ENCODE measurements at places on chromosomes 13 and 19.

GRCh38 chr13:35791184-35791851, 314.8 kb upstream of the MAB21L1 start:
- DNase-seq = no peak

GRCh38 chr13:68234274-68234673, 1004.1 kb upstream of the PCDH9 start:
- DNase-seq = no peak

GRCh38 chr19:1907563-1908363, 2.6 kb downstream of the ADAT3 start:
- DNase-seq = no peak

GRCh38 chr19:56595548-56595899, 422 bp downstream of the ZNF71 start:
- DNase-seq = no peak

DNA sequence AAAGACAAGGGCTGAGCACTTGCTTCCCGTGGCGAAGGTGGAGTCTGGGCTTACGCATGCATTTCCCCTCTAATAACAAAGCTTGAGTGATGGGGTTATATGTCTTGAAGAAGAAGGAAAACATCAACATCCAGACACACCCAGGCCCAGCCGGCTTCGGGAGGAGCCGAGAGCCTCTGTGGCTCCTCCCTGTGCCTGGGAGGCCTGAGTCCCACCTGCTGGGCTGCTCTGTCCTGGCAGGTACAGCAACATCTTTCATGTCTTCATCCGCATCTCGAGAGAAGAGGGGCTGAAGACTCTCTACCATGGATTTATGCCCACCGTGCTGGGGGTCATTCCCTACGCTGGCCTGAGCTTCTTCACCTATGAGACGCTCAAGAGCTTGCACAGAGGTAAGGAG, 30.6 kb downstream of the TMEM161A start:
- no peak for DNase-seq

GRCh38 chr13:113874177-113874576, 10.3 kb upstream of the GAS6 start:
- no peak for DNase-seq

GRCh38 chr13:26058704-26059103, 6.9 kb upstream of the SHISA2 start:
- no peak for DNase-seq

DNA sequence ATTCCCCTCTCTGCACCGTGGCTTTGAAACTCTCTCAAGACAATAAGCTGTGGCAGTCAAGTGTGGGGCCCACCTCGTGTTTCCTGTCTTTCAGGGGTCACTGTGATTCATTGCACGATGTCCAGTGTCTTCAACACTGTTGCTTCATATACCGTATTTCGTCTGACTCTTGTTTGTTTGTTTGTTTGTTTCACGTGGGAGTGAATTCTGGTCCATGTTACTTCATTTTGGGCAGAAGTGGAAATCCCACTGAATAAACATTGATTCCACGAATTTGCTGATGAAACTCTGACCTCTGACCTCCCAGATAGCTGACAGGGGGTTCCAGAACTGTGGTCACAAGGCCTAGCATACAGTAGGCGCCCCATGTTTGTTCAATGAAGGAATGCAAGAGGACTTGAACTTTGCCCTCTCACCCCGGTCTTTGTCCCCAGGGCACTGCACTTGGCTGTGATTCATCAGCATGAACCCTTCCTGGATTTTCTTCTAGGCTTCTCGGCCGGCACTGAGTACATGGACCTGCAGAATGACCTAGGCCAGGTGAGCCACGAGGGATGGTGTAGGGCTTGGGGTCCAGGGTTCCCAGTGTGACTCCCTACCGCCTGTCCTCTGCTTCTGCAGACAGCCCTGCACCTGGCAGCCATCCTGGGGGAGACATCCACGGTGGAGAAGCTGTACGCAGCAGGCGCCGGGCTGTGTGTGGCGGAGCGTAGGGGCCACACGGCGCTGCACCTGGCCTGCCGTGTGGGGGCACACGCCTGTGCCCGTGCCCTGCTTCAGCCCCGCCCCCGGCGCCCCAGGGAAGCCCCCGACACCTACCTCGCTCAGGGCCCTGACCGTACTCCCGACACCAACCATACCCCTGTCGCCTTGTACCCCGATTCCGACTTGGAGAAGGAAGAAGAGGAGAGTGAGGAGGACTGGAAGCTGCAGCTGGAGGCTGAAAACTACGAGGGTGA, 5.1 kb downstream of the NFKBIB start:
- DNase-seq = no peak

DNA sequence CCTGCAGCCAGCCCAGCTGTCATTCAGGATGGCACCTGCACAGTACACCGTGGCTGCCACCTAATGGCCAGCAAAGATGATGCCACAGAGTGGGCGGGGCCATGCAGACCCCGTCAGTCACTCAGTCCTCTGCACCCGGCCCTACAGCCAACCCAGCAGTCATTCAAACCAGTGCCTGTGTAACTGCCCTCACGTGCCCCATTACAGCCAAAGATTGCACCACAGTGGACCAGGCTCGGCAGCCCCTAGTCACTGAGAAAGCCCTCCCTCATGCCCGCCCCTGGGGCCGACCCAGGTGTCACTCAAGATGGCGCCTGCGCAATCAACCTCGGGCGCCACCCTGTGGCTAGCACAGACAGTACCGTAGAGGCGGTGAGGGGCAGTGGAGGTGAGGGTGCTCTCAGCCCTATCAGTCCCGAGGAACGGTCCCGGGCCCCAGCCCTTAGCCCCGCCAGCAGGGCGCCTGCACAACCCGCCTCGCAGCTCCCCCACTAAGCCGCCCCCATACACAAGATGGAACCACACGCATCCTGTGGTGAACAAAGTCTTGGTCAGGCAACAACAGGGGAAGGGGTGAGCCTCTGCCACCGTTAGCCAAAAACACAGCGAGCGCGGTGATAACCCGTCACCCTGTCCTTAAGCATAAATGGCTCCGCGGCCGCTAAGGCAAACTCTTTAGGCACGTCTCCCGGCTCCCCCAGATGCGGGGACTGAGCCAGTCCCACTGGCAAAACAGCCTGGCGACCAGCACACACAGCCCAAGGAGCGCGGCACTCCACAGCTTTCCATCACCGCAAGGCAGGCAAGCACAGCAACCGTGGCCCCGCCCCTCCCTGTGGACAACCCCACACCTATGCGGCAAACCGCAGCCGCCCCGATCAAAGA, 2.3 kb downstream of the PEG3 start:
- no peak for DNase-seq

GRCh38 chr13:69683921-69684686, 423.5 kb upstream of the ATXN8OS start:
- DNase-seq = no peak

- DNase-seq = no peak
Measured at GRCh38 chr13:109419896-109420295, 366.5 kb downstream of the IRS2 start.

Measured in CD4-positive, alpha-beta T cell treated with Interleukin-2 at 100 ng/mL for 4 hours (primary cell).